Psoas muscle (tissue), 8 donors: ENCODE measurements at places on chromosomes 3 and 15. TPM values are rescaled to one million over a fixed set of nuclear protein-coding genes. Genes with fewer than 3 reads are reported as not detected.

GRCh38 chr15:90451053-90451850, 63.2 kb downstream of the IQGAP1 start:
- no peaks in the 10 kb centered on the region for H3K27me3 ChIP-seq
- peaks cover 10% of the 10 kb centered on the region for H3K4me1 ChIP-seq
- no peak overlapping the region for H3K27ac ChIP-seq
- H3K4me3 ChIP-seq = no peak overlapping the region

GRCh38 chr3:24222165-24222805, 272.4 kb downstream of the THRB start:
- H3K27ac ChIP-seq = no peak overlapping the region
- peaks cover 11% of the 10 kb centered on the region for H3K4me1 ChIP-seq
- no peak for DNase-seq
- no peaks in the 10 kb centered on the region for H3K27me3 ChIP-seq
- H3K36me3 ChIP-seq = no peaks in the 10 kb centered on the region

DNA sequence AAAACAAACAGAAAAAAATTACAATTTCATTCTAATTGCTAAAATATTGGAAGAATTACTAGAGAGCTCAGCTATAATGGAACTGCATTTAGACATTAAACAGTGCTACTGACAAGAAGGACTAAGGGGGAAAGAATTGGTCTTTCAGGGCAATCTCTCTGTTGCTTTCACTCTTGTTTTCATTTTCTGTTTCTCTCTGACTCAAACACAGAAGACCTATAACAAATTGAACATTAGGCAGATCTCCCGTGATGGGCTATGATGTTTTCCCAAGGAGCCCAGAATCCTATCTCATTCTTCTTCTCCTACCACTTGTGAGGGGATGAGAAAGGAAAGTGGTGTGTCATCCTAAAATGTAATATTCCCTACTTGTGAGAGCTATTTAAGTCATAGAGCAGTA, 358.0 kb upstream of the TGFBR2 start:
- DNase-seq = no peak
- no peaks in the 10 kb centered on the region for H3K27me3 ChIP-seq
- no peaks in the 10 kb centered on the region for H3K36me3 ChIP-seq
- no peak overlapping the region for H3K4me3 ChIP-seq
- H3K4me1 ChIP-seq = no peaks in the 10 kb centered on the region

- H3K4me3 ChIP-seq = no peak overlapping the region
- no peaks in the 10 kb centered on the region for H3K4me1 ChIP-seq
- no peaks in the 10 kb centered on the region for H3K36me3 ChIP-seq
- H3K27ac ChIP-seq = no peak overlapping the region
- no peaks in the 10 kb centered on the region for H3K27me3 ChIP-seq
Measured at GRCh38 chr3:1907911-1908310, 190.8 kb upstream of the CNTN4 start.

- H3K4me1 ChIP-seq = no peaks in the 10 kb centered on the region
- H3K27me3 ChIP-seq = no peaks in the 10 kb centered on the region
- H3K27ac ChIP-seq = no peak overlapping the region
- H3K4me3 ChIP-seq = no peak overlapping the region
- H3K36me3 ChIP-seq = no peaks in the 10 kb centered on the region
Measured at GRCh38 chr3:27147215-27147614, 222.0 kb downstream of the NEK10 start.

GRCh38 chr3:45640724-45641361, 46.3 kb downstream of the LIMD1 start:
- no peak overlapping the region for H3K4me3 ChIP-seq
- no peak overlapping the region for H3K27ac ChIP-seq
- no peaks in the 10 kb centered on the region for H3K27me3 ChIP-seq
- DNase-seq = no peak
- peaks cover 16% of the 10 kb centered on the region for H3K36me3 ChIP-seq

DNA sequence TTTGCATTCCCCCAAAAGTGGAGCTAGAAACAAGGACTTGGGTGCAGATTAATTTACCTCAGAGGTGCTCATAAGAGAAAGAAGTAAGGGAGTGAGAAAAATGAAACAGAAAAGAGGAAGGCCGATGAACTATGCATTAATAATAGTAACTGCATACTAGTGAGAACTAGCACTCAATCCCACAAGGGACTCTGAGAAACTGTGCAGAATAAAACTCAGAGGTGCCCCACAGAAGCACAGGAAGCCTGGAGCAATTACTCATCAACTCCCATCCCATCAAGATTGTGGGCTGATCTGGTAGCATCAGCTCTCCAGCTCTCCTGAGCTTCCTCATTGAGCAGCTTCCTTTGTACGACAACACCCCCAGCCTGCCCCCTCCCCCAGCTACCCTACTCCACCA, 50.8 kb downstream of the CLDN18 start:
- no peak overlapping the region for H3K27ac ChIP-seq
- H3K4me1 ChIP-seq = no peaks in the 10 kb centered on the region

DNA sequence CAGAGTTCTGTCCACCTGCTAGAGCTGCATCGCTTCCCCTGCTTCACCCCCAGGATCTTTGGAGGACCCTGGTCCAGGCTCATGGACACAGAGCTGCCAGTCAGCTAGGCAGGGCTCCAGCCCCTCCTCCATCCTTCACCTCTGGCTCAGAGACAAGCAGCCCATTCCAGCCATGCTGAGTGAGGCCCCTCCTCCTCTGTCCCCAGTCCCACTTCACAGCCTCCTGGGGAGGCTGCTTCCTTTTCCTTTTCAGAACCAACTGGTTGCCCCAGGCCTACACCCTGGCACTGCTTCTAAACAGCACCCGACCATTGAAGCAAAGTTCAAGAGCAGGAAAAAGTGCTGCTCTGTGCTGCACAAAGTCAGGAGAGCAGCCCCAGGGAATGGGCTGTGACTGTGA, 22.2 kb downstream of the IQSEC1 start:
- H3K36me3 ChIP-seq = no peaks in the 10 kb centered on the region
- no peak for DNase-seq
- no peaks in the 10 kb centered on the region for H3K27me3 ChIP-seq
- H3K4me1 ChIP-seq = no peaks in the 10 kb centered on the region
- H3K4me3 ChIP-seq = no peak overlapping the region
- no peak overlapping the region for H3K27ac ChIP-seq

GRCh38 chr3:41178576-41178975, 20.7 kb upstream of the CTNNB1 start:
- DNase-seq = no peak
- H3K27ac ChIP-seq = no peak overlapping the region
- no peak overlapping the region for H3K4me3 ChIP-seq
- H3K27me3 ChIP-seq = no peaks in the 10 kb centered on the region

GRCh38 chr15:29043736-29044502, 158.1 kb downstream of the APBA2 start:
- no peak overlapping the region for H3K4me3 ChIP-seq
- H3K27me3 ChIP-seq = no peaks in the 10 kb centered on the region
- H3K36me3 ChIP-seq = no peaks in the 10 kb centered on the region
- H3K4me1 ChIP-seq = no peaks in the 10 kb centered on the region
- no peak overlapping the region for H3K27ac ChIP-seq
- no peak for DNase-seq

DNA sequence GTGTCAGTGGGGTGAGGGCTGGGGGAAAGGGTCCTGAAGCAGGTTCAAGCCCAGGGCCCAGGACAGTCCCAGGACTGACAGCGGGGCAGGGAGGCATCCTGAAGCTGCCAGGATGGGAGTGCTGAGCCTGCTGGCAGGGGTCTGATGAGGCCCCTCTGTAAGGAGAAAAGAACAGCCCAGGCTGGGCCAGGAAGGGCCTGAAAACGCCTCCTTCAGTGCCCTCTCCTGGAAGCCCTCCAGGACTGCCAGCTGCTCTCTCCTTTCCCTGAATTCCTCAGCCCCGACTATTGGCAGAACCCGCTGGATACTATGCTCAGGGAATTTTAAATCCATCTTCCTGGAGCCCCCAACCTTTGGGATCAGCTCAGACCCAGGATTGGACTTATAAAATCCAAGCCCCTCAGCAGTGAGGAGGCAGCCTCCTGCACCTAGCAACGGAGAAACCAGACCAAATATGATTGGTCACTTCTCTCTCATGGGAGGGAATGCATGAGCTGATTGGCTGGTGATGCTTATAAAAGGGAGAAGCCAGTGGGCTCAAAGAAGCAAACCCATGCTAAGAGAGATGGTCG, 203.5 kb upstream of the LINGO1 start:
- H3K4me3 ChIP-seq = no peak overlapping the region
- H3K27me3 ChIP-seq = peaks cover 30% of the 10 kb centered on the region
- no peak overlapping the region for H3K27ac ChIP-seq
- DNase-seq = no peak

PRR20G gene
- total RNA-seq = not detected

TRPM7 gene
- 11.4 TPM for total RNA-seq

PYGO1 gene
- total RNA-seq = 18.8 TPM

KPNA1 gene
- total RNA-seq = 246 TPM
